ENCODE measurements at places on chromosomes 5 and 9.

DNA sequence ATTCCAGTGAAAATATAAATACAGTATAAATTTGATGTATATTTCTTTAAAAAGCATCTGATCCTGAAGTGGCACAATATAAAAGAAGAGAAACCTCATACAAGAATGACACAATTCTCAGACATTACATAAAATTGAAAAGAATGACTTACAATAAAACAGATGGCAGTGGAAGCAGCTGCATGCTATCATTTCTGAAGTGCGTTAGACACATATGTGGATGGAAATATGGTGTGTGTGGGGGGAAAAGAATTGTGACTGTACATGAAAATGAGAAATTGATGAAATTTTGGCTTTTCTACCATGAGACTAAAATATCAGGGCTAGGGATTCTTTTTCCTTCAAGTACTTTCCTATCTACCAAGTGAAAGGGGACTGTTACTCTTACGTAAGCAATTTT, 45.9 kb upstream of the CDH18 start:
- DNase-seq = no peak

DNA sequence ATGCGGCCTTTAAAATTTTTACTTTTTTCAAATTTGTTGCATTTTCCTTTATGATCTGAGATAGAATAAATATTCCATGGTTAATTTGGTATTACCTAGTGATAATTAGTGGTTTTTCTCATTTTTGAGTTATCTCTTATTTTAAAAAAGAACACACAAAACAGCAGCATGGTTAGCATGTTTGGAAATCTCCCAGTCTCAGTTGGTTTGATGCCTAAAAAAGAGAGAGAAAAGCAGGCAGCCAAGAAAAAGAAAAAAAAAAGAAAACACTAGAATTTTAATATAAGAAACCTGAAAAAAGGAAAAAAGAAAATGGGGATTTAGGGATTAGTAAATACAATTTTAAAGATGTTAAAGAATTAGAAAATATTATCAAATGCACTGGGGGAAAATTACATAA, 15.3 kb downstream of the SUSD1 start:
- DNase-seq = no peak

DNA sequence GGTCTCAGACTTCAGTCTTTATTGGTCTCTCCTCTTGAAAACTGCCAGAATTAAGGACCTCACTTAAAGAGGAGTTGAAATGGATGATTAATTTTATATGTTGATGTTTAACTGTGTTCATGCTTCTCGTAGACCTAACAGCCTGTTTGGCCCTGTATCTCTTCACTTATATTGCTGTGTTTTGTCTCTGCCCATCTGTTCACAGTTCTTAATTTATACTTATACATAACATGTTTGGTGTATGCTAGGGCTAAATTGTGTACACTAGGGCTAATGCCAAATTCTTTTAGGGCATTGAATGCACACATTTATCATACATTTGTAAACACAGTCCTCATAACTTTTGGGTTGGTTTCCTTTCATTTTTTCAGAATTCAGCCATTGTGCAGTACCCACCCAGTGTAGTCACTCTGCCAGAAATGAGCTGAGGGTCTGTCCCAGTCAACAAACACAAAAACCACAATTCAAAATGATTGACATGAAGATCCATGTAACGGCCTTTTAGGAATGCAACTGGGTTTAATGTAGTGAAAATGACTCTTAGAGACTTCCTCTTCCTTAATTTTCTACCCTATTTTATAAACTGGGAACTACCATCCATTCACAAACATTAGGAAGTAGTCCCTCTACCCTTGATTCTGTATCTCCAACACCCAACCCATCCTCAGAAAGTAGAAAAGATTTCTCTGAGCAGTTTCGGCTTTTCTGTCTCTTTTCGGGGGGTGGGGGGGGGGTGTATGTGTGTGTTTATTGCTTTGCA, 668.8 kb upstream of the KLF4 start:
- no peak for DNase-seq

GRCh38 chr5:143506836-143507552, 103.5 kb upstream of the NR3C1 start:
- no peak for DNase-seq

GRCh38 chr5:43315263-43315662, 2.1 kb upstream of the HMGCS1 start:
- no peak for DNase-seq

DNA sequence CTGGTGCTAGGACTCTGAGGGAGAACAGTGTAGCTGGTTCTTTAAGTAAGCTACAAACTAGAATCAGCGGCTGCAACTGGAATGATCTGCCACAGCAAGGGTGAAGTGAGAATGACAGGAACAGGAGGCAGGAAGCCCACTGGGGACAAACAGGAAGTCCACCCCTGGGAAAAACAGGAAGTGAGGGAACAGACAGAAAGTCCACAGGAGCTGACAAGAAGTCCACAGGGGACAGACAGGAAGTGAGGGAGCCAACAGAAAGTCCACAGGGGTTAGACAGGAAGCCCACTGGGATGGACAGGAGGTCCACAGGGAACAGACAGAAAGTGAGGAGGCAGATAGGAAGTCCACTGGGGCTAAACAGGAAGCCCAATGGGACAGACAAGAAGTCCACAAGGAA, 15.5 kb downstream of the ADAMTS16 start:
- peak; percentile 17 for DNase-seq

- peak; percentile 49 for DNase-seq
Observed at GRCh38 chr5:141172381-141173204, at the start of gene PCDHB7. Gene PCDHB7 (plus strand): TSS chr5:141172644. CDS start chr5:141172836, 192 bp downstream.

DNA sequence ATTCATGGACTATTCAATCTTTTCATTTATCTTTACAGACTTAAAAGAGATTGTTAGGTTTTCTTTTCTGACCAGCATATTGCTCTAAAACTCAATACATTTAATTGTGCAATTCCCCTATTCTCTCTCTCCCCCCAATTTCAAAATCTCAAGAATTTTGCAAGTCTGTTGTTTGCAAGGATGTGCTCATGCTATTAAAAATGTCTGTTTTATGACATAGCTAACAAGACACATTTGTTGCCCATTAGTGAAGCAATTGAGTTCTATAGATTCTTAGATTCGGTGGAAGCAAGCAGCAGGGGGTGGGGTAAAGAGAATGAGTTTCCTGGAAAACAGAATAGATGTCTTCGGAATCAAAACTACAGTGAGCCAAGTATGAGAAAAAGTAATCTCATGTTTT, 8.5 kb upstream of the CSNK1A1 start:
- peak; percentile 51 for DNase-seq

DNA sequence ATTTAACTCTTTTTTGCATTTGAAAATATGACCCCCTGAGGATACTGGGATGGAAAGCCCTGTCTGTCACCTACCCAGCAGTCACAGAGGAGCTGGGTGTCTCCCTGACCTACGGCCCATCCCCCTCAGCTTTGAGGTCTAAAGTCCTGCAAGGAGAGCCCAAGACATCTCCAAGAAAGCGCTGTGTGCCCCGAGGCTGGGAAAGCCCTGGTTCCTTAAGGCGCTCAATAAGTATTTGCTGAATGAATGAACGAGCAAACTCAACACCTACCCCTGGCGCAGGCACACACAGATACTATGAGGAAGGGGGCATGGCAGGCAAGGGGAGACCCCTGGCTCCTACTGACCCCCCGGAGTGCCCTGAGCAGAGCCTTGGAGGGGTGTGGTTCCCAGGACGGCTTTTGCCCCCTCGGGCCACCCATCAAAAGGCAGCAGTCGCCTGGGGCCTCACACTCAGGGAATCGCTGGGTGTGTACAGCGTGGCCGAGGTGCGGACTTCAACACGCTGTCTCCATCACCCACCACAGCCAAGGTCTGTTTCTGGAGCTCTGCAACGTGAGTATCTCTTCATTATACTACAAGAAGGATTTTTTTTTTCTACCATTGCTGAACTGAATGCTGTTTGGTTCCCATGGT, 211.6 kb downstream of the ERCC6L2 start:
- no peak for DNase-seq

DNA sequence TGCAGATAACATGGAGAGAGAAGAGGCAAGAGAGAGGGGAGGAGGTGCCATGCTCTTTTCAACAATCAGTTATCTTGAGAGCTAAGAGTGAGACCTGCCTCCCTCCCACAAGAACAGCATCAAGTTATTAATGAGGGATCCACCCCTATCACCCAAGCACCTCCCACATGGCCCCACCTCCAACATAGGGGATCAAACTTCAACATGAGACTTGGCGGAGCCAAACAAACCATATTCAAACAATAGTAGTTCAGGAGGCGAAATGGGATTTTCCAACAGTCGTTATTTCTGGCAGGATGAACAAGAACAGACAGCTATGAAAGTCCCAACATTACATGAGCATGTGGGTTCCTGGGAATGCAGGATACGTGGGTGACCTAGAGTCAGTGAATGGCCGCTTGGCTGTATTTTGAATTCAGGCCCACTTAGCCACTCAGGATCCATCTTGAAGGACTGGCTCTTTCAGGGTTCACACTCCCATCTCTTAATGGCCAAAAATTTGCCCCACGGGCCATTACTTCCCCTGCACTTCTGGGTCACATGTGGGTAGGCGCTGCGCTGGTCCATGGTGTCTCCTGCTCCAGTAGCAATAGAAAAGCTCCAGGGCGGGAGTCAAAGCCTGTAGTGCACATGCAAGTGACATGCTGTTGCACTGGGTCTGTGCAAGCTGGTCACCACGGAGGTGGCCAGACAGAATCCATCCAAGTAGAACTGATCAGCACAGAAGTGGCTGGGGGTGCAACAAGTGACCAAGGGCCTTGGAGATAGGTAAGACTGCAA, 7.1 kb upstream of the FAF2 start:
- no peak for DNase-seq

DNA sequence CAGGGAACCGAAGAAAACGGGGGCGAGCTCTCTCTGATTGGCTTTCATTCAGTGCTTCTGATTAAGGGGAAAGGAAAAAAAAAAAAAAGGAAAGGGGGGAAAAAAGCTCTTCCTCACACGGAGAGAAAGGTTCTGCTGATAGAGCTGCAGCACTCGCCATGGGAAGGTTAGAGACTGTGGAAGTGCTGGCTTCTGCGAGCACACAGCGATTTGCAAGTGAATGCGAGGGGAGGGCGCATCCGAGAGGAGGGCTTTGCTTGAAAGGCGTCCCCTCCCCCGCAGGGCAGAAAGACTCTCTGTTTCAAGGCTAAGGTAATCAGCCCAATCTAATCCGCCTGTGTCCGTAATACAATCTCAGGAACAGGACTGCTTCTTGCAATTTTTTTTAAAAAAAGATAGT, at the start of gene CDH10:
Gene CDH10 (minus strand): TSS at position 218 of the 400 bp plus-strand sequence. CDS start 51,488 bp downstream, outside the sequence.
- no peak for DNase-seq
